ENCODE measurements at places on chromosomes 11 and 22.
A peak's percentile ranks its signal among the peaks of the same experiment; 100 is the strongest.

DNA sequence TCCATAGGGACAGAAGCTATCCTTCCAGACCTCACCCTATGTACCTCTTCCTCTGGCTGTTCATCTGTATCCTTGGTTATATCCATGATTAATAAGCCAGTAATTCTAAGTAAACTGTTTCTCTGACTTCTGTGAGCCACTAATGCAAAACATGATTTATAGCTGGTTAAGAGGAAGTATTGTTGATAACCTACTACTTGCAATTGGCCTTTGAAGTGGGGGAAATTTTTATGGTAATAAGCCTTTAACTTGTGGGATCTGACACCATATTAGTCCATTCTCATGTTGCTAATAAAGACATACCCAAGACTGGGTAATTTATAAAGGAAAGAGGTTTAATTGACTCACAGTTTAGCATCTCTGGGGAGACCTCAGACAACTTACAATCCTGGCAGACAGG lies 21.9 kb downstream of the CASP12 start:
- DNase-seq = no peak

- DNase-seq = no peak
These were observed 66.4 kb downstream of the CTTN start for GRCh38 chr11:70464509-70465361.

DNA sequence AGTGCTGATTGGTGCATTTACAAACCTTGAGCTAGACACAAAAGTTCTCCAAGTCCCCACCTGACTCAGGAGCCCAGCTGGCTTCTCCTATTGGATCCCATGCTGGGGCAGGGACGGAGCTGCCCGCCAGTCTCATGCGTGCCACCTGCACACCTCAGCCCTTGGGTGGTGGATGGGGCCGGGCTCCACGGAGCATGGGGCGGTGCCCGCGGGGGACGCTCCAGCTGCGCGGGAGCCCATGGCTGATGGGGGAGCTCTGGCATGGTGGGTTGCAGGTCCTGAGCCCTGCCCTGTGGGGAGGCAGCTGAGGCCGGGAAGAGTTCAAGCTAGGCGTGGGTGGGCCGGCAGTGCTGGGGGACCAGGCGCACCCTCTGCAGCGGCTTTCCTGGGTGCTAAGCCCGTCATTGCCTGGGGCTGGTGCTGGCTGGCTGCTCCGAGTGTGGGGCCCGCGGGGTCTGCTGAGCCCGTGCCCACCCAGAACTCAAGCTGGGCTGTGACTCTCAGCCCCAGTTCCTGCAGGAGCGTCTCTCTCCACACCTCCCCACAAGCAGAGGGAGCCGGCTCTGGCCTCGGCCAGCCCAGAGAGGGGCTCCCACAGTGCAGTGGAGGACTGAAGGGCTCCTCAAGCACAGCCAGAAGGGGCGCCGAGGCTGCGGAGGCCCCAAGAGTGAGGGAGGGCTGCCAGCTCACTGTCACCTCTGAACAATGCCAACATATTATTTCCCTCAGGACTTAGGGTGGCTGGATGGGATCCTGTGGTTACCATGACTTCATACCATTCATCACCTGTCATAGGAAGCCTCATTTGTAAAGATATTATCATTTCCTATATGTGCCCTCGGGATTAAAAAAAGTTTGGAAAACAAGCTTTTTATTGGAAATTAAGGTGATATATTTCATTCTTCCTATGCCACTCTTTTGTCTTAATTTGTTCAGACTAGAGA lies 688.7 kb downstream of the ETS1 start:
- DNase-seq = no peak

GRCh38 chr22:24188705-24189248 lies 7.5 kb downstream of the SUSD2 start:
- no peak for DNase-seq

- no peak for DNase-seq
These were observed 31.7 kb upstream of the PARVB start for GRCh38 chr22:43992331-43992821.

DNA sequence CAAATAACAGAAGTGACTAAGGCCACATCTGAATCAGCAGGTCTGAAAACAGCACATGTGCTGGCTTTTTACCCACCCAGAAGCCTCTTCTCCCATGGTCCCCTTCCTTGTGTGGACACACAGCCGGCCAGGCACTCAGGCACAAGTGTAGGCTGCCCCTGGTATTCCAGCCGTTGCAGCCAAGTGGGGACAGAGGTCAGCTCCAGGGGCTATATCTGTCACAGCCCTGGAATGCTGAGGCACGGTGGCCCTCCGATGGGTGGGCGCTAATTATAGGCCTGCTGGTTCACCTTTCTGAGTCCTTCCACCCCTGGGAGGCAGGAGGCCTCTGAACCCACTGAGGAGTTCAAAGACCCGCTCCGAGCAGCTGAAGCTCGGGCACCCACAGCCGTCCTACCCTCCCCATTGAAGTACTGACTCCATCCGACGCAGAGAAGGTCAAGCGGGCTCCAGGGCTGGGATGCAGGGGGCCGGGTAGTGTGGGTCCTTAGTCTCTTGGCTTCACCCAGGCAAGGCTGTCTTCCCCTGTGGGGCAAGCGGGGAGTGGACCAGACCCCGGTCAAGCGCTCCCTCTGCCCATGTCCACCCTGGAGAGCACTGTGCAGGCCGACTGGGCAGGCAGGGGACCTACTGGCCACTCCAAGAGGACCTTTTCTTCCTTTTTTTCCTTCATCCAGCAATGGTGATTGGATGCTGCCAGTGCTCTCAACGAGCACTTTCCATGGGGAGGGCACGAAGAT lies 14.3 kb downstream of the FGF3 start:
- no peak for DNase-seq

DNA sequence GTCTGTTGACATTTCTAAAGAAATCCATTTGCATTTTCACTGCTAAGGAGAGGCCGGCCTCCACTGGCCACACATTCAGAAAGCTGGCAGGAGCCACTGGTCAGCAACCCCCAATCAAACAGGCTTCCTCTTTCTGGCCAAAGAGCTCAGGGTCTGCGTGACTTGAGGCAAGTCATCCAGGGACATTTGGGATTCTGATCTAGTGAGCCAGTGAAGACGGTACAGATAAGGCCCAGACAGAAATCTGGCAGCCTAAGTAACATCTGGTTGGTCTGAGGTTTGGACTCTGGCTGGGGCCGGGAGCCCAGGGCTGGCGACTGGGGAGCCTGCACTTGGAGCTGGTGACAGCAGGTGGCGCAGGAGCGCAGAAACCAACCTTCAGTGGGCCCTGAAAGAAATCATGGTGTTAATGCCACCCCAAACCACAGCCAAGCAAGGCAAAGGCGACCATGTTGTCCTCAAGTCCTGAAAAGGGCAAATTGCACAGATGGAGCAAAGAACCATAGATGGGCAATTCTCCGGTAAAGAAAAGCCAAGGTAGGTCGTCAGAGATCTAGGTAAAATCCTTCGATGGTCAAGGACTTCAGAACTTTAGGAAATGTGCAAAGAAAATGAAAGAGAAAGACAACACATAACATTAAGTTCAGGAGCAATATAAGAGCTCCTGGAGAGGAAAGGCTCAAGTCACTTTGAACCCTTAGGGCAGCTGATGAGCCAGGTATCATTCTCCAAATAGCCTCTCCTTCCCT lies 99.4 kb upstream of the BLID start:
- peak; percentile 86 for DNase-seq

GRCh38 chr11:26730414-26731083 lies 8.7 kb upstream of the SLC5A12 start:
- DNase-seq = no peak

GRCh38 chr22:23678133-23678532 lies 12.7 kb upstream of the RGL4 start:
- no peak for DNase-seq

- DNase-seq = no peak
These were observed 126.2 kb downstream of the BCR start for GRCh38 chr22:23306438-23306921.

GRCh38 chr22:30902496-30903357 lies 65.8 kb downstream of the MORC2 start:
- peak; percentile 59 for DNase-seq

- DNase-seq = no peak
These were observed 39.7 kb upstream of the DRD2 start for GRCh38 chr11:113514856-113515255.

DNA sequence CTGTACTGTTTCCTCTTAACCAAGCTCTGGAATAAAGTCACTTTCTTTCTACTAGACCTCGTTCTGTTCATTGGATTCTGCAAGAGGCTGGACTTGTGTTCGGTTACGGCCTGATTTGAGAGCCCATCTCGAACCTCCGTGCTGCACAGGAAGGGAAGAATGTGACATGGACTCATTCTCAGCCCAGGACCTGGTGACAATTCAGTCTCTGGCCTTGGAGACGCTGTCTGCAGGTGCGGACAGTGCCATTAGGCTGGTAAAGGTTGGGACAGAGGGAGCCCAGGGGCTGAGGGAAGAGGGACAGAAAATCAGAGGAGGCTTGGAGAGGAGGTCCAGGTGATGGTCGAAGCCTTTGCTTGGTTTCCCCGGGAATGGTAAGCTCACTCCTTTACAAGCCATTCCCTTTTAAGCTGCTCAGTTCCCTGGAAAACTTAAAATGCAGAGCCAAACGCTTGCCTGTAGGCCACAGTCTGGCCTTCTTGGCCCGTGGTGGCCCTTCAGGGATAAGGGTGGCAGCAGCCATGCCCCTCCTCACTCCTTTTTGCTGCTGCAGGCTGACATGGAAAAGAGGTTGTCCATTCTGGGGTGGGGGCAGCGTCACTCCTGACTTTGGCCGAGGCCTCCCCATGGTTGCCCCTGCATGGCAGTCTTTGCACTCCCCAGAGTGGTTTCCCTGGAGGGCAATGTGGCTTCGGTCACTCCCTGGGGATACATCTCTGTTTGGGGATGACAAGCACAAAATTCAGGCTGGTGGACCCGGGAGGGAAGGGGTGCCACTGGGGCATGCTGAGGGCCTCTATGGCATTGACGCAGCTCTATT lies 52.3 kb downstream of the SHISAL1 start:
- peak; percentile 75 for DNase-seq

DNA sequence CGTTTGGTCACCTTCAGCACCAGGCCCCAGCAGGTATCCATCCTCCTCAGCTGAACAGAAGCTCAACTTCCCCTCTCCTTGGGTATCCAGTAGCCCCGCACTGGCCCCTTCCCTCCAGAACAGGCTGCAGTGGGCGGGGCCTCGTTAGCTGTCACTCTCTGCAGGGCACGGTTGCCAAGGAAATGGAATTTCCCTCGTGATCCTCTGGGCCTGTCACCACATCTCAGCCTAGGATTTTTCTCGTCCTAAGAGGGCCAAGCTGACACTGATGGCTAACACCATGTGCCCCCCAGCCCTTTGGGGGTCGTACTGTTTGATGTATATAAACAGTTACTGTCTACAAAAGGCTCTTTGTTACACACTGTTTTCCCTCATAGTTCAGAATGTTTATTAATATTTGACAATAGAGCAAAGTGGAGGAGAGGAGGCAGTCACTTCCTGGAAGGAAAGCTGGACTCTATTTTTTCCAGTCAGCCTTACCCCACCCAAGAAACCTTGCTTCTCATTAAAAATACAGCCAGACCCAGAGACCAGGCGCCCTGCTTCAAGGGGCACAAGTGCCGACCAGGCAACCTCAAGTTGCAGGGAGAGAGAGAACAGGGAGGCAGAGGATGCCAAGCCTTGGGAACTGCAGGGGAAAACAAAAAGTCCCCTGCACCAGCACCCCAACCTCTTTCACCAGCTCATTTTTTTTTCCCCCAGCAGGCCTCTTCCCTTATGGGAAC lies 44.5 kb downstream of the FEZ1 start:
- DNase-seq = peak; percentile 86

- DNase-seq = no peak
These were observed 83.7 kb downstream of the KCNQ1 start for GRCh38 chr11:2528301-2529050.

GRCh38 chr22:24134090-24134846 lies 47.0 kb upstream of the SUSD2 start:
- no peak for DNase-seq

GRCh38 chr11:11420191-11420898 lies 67.3 kb upstream of the CSNK2A3 start:
- no peak for DNase-seq

- peak; percentile 70 for DNase-seq
These were observed 1.9 kb downstream of the C11orf21 start for GRCh38 chr11:2299773-2300172.

GRCh38 chr11:79626135-79627075 lies 185.6 kb upstream of the TENM4 start:
- DNase-seq = no peak

DNA sequence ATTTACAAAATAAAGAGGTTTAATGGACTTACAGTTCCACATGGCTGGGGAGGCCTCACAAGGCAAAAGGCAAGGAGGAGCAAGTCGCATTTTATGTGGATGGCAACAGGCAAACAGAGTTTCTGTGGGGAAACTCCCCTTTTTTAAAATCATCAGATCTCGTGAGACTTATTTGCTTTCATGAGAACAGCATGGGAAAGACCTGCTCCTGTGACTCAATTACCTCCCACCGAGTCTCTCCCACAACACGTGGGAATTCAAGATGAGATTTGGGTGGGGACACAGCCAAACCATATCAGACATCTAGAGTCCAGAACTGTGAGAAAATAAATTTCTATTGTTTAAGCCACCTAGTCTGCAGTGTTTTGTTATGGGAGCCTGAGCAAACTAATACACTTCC lies 80.8 kb downstream of the ME3 start:
- DNase-seq = no peak

- DNase-seq = no peak
These were observed 30.1 kb upstream of the TMEM45B start for GRCh38 chr11:129785383-129786111.

GRCh38 chr11:64248578-64248977 lies 1.8 kb upstream of the PPP1R14B start:
- DNase-seq = no peak

DNA sequence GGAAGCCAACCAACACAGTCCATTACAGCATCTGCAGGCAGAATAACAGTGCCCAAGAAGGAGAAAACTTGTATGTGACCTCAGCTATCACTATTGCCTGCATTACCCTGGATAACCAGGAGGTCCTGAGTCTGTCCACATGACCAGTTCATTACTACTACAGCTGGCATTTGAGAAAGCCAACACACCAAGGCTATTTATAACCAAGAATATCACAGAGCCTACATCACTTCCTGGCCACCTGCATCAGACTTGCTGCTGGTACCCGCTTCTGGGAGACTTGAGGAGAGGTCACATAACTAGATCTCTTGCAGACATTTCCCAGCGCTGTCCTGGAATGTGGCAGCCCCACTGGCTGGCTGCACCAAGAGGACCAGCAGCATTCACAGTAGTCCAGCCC lies 11.1 kb upstream of the OR56B4 start:
- DNase-seq = no peak
